GDM1 (cell line): ENCODE measurements at places on chromosomes 7 and 10.

DNA sequence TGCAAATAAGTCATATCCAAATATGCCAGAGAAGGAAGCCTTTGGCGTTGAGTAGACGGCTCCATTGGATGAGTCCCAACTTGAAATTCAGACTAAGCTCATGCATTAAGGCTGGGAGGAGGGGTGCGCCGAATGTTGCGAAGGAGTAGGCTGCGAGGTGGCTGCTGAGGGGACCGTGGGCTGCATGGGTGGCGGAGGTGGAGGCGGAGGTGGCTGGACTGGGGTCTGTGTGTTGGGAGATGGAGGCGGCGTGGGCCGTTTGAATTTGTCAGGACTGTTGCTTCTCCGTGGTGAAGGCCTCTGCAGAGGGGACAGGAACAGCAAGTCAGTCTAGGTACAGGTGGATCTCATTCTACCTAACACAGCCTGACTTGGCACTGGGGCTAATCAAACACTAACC lies 39.6 kb upstream of the MRLN start:
- DNase-seq = no peak

GRCh38 chr10:78529262-78529661 lies 495.6 kb downstream of the RPS24 start:
- DNase-seq = no peak

- no peak for DNase-seq
These were observed 128.5 kb downstream of the TNS3 start for GRCh38 chr7:47453093-47454061.

GRCh38 chr7:40887099-40887498 lies 752.3 kb downstream of the SUGCT start:
- DNase-seq = no peak

- DNase-seq = no peak
These were observed at the start of gene EGFR for GRCh38 chr7:55018361-55019190. Gene EGFR, plus strand, starts transcription at chr7:55019017. Its CDS starts 261 bp downstream, at chr7:55019278.

DNA sequence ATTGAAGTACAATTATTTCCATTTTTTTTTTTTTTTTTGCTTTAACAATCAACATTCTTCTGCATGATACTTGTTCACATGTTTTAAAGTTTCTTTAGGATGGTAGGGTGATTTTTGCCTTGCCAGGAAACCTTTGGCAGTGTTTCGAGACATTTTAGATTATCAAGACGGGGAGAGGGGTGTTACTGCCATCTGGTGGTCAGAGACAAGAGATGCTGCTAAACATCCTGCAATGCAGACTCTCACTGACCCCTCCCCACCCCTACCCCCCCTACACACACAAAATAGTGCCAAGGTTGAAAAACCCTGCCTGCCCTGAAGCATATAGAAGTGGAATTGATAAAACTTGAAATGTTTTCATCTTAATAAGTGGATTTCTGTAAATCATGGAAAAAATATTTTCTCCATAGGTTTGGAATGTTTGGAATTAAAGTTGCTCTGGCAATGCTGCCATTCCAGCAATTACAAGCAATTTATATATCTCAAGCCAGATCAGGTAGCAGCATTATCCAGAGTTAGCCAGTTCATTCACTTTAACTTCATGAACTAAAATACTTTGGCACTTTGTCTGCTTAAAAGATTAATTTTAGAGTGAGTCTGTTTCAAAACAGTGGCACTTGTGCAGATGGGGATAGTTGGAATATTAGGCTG lies 62.1 kb downstream of the SDHAF3 start:
- DNase-seq = peak; percentile 18

DNA sequence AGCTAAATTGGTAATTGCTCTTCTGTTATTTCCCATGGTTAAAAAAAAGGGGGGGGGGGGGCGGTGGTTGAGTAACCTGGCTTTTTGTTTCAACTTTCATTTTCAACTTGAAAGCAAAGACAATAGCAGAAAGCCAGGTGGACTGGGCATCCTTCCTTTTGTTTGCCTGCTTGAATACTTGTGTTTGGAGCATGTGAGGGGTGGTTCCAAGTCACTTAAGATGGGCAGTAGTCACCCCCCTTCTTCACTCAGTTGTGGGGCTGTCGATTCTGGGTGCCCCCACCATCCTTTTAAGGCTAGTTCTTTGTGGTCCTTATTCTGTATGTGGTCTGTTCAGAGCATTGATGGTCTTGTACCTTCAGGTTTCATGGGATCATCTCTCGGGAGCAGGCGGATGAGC lies 165.6 kb upstream of the PRR15 start:
- DNase-seq = no peak

- no peak for DNase-seq
These were observed 352.5 kb downstream of the FGFR2 start for GRCh38 chr10:121245754-121246153.

- no peak for DNase-seq
These were observed 2.3 kb upstream of the SH2B2 start for GRCh38 chr7:102284399-102284798.

DNA sequence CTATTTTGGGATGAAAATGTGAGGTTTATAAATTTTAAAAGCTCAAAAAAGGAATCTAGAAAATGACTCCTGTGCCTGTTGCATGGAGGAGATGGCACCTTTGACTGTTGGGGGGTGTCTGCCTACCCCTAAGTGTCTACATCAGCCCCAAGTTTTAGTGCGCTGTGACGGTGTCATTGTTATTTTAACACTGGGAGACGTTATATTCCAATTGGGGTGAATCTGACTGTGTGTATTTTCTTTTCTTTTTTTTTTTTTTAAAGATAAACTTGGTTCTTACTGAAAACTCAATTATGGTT lies 517 bp downstream of the SRGN start:
- DNase-seq = no peak

DNA sequence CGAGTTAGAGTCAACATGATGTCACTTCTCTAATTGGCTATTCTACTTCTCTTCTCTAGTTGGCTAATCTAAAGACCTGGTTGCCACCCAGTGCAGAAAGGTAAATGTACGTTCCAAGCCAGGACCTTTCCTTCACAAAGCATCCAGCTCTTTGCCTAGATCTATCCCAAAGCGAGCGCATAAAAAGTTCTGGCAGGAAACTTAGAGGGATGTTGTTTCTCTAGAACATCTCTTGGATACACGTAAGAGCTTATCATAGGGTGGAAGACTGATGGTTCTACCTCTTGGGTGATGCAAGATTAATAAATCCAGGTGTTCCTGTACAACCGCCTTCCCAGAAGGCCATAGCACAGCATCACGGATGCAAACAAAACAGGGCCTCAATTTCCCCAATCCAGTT lies at the start of gene TAS2R38:
Gene TAS2R38, minus strand, starts transcription at position 101 of the 400 bp plus-strand sequence. Its CDS starts 84 bp downstream, at position 17.
- no peak for DNase-seq

DNA sequence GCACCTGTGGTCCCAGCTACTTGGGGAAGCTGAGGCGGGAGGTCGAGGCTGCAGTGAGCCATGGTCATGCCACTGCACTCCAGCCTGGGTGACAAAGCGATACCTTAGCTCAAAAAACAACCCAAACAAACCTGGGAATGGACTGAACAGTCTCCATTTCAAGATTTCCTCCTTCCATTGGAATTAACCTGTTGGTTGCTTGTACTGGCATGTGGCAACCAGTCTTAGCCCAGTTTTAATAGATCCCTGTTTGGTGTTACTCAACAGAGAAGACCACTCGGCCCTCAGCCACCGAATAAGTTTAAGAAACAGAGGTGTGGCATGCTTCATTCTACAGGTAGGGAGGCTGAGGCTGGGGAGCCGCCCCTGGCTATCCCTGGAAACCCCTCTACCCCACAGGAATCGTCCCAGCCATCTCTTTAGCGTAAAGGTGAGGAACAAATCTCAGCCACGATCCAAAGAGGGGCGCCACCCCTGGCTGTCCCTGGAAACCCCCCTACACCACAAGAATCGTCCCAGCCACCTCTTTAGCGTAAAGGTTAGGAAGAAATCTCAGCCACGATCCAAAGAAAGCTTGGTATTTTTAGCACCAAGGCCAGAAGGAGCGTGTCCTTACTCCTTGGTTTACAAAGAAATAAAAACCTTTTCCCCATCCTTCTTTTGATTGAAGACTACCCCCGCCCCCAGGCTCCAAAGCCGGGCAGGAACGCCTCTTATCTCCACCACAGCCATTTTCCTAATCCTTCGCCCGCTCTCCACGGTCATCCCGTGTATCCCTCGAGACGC lies 861 bp upstream of the TSPAN14 start:
- no peak for DNase-seq

DNA sequence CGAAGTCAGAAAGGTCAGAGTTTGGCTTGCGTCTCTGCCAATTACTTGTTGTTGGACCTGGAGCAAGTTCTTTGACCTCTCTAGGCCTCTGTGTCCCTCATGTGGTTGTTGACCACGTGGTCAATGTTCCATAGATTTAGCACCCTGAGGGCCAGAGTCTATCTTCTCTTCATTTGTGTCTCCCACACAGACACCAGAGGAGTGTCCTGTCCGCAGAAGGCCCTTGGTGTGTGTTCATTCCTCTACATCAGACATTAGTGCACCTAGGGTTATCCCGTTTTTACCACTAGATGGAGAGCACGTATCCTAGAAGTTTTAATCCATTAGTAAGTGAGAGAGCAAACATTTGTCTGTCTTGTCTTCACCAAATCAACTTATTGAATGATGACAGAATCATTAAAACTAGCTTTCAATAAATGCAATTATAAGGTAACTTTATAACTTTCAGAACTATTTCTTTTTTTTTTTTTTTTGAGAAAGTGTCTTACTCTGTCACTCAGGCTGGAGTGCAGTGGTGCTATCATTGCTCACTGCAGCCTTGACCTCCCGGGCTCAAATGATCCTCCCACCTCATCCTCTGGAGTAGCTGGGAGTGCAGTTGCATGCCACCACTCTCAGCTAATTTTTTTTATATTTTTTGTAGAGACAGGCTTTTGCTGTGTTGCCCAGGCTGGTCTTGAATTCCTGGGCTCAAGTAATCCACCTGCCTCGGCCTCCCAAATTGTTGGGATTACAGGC lies 122.5 kb upstream of the ANKRD1 start:
- peak; percentile 1 for DNase-seq

- peak; percentile 68 for DNase-seq
These were observed 20.8 kb downstream of the CCDC6 start for GRCh38 chr10:59885430-59886134.

DNA sequence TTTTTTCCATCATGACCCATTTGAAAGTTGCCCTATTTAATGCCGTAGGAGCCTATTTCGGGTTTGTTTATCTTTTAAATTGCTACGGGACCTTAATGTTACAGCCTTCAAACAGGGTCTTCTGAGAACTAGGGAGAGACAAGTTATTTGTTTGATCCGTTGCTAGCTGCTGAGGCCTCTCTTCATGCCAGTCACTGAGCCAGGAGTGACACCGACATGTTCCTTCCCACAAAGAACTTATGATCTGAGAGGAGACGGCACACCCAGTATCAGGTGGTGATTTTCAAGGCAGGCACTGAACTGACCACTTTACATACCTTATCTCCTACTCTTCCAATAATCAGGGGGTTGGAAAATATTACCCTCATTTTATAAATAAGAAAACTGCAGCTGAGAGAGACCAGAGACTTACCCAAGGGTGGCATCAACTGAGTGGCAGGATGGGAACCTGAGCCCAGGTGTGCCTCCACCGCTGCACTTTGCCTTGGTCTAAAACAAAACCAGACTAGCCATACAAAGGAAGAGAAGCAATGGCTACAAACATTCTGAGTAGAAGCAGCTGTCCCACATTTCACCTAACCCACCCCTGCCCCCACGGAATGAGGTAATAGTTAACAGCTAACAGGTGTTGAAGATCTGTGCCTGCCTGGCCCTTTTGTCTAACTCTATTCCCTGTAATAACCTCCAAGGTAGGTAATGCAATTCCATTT lies 40.5 kb downstream of the PPP1R3C start:
- no peak for DNase-seq

GRCh38 chr7:134940729-134941128 lies 45.6 kb upstream of the AGBL3 start:
- no peak for DNase-seq

DNA sequence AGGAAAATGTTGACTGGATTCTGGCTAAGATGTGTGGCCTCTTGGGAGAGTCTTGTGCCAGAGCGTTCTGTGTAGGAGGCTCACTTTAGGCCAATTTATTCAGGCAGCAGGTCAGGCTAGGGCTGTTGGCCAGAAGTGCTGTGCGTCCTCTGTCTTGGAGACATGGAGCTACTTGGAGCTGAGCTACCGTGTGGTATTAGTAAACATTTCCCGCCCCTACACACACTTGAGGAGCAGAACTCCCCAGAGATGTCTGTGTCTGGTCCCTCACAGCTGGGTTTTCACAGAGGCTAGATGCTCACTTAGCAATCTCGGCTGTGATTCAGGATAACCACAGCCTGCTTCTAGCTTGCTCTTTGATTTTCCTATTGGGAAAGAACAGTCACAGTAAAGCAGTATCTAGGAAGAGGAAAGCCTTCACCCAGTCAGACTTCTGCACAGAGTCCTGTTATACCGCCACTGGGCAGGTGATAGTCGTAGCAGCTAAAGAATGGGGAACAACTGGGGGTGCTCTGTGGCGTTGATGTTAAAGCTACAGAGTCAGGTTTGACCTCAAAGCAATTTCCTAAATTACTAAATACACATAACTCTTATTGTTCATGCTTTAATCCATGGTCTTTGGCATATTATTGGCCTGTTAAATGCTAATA lies 86.7 kb downstream of the MDFIC start:
- no peak for DNase-seq

DNA sequence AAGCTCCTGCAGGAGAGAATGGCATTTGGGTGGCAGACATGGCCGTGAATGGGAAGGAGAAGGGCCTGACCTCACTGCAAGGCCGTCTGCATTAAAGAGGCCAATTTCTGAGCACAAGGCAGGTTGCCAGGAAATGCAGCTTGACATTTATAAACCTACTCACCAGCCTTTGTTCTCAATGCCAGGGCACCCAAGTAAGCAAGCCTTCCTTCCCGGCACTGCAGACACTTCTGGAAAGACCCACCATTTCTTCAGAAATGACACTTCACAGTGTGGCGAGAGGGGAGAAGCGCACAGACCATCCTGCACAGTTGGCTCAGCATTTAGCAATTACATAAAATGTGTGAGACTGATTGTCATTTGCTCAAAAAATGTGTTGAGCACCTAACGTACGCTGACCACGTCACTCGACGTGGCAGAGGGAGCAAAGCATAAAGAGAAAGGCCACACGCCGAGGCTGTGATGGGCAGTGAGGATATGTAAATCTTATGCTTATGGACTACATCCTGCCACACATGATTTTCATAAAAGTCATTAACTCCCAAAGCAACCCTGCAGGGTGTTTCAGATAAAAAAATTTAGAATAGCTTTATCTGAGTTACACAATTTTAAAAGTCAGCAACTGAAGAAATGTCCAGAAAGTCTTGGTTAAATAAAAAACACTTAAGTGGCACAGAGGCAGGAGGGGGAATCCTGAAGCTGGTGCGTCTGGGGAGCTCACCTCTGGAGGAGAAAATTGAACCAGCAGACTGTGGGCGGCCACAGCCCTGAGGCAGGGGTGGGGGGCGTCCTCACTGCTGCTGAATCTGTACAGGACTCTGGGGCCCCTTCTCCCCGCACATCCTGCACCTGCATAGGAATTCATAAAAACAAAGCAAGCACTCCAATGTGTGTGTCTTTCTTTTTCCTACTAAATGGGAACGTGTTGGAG lies 543.8 kb downstream of the PTPRN2 start:
- DNase-seq = no peak

GRCh38 chr10:101485207-101485606 lies 102.8 kb downstream of the POLL start:
- no peak for DNase-seq

DNA sequence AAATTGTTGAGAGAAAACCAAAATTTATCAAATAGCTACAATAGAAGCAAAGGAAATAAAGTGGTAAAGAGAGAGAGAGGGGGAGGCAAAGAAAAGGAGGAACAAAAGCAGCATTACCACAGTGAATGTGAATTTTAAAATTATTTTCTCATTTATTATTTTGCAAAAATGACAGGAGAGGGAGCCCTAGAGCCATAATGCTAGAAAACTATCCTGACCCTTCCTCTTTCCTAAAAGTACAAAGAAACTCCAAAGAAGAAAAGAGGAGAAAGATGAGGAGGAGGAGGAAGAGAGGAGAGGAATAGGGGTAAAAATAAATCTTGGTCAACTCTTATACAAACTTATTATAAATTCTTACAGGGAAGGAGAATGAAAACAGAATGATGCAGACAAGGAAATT lies 921.5 kb downstream of the NRG3 start:
- no peak for DNase-seq
